ENCODE measurements at places on chromosomes 16 and 17. TPM values are rescaled to one million over a fixed set of nuclear protein-coding genes. Genes with fewer than 3 reads are reported as not detected.

ASGR2 gene
- total RNA-seq = not detected

TNFSF12 gene
- total RNA-seq = 2.1 TPM

KCNJ2 gene
- 16.1 TPM for total RNA-seq

SLC6A2 gene
- total RNA-seq = not detected

HBA2 gene
- not detected for total RNA-seq

PMFBP1 gene
- total RNA-seq = 0.18 TPM

CD300A gene
- total RNA-seq = not detected
